ENCODE measurements at places on chromosomes 11 and 22. TPM values are rescaled to one million over a fixed set of nuclear protein-coding genes. Genes with fewer than 3 reads are reported as not detected.

GPR137 gene
- 42.5 TPM for total RNA-seq

MUC2 gene
- total RNA-seq: not detected

ZBTB16 gene
- 19.5 TPM for total RNA-seq

DRD4 gene
- total RNA-seq: not detected

SLC22A25 gene
- not detected for total RNA-seq

BEST1 gene
- total RNA-seq: 0.21 TPM

APOA5 gene
- total RNA-seq: not detected

DEFB131B gene
- not detected for total RNA-seq

OR2D2 gene
- total RNA-seq: 0.31 TPM
